ENCODE measurements at places on chromosomes 16 and 17. TPM values are rescaled to one million over a fixed set of nuclear protein-coding genes. Genes with fewer than 3 reads are reported as not detected.

DNA sequence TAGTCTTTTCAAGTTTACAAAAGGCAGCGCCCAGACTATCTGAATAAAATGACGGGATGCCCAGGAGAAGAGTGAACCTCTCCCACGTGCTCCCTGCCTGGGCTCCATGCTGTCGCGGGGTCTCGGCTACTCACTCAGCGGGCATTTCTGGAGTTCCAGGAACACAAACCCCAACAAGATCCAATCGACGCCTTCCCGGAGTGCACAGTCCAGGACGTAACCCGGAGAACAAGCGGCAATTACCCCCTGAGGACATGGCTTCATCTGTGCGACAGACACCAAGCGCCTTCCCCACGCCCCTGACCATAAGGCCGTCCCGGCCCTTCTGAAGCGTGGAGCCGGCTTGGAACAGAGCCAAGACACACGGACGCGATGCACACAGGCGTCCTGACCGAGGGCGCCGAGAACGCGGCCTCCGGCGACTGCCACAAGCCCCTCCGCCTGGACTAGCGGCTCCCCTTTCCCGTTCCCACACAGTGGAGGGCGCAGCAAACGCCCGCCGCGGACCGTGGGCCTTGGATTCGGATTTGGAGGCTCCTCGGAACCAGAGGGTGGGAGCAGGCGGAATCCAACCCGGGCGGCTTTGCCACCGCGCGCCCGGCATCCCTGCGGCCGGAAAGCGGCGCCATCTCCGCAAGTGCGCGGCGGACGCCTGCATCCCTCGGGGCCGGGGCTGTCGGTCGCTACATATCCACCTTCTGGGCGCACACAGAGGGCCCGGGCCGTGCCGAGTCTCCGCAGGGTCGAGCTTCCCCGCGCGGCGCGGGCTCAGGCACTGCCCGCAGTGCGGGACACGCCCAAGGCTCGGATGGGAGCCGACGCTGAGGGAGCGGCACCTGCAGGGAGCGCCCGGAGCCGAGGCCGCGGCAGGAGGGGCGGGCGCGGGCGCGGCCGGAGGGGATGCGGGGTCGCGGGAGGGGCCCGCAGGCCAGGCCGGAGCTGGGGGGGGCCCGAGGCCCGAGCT lies 725 bp downstream of the ABCA3 start:
- peak; percentile 48 for DNase-seq

DNA sequence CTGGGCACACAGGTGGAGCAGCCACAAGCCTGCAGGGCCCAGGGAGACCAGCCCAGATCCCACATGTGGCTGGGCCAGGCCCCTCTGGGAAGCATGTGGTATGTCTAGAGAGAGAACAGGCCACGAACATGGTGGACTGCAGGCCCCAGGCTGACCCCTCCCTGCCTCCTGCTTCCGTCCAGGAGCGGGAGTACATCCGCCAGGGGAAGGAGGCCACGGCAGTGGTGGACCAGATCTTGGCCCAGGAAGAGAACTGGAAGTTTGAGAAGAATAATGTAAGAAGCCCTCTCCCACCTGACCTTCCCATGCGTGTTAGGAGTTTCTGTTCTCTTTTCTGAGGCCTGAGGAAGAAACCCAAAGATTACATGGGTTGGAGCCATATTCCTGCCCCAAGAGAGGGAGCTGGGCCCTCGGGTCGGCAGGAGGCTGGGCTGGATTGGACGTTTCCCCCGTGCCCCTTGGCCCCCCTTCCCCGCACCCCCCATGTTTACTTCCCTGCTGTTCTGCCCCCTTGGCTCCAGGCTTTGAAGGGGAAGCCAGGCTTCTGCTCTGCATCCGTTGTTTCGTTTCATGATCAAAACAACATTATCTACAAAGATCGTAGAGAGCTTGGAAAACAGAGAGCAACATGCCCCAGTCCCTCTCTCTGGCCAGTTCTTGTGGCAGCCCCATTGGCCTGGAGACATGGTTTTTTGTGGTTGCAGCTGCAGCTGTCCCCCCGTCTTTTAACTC lies 5.7 kb upstream of the TCAP start:
- no peak for DNase-seq

GRCh38 chr16:75216127-75216526 lies 2.7 kb upstream of the CTRB1 start:
- DNase-seq = no peak

DNA sequence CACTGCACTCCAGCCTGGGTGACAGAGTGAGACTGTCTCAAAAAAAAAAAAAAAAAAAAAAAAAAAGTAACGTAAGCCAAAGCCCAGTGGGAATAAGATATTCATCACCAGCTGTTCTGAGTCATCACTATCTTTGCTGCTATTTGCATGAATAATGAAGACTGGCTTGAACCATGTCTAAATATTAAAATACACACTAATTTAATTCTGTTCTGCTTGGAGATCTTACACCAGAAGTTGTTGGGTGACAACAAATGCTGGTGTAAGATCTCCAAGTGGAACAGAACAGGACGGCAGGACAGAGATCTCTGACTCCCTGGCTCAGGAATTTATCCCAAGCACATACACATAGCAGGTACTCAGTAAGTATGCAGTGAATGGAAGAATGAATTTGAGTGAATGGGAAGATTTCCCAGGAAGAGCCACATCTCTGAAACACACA lies 19.6 kb downstream of the DNAH17 start:
- no peak for DNase-seq

The KRTAP3-1 gene
- total RNA-seq = not detected

The MT1E gene
- 23.3 TPM for total RNA-seq

DNA sequence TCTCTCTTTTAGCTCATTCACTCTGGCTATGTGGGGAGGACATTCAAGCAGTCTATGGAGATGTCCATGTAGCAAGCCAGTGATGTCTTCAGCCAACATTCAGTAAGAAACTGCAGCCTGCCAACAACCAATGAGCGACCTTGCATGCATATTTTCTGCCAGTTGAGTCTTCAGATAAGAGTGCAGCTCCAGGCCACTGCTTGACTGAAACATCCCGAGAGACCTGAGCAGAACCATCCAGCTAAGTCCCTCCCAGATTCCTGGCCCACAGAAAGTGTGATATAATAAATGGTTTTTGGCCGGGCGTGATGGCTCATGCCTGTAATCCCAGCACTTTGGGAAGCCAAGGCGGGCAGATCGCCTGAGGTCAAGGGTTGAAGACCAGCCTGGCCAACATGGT lies 10.5 kb upstream of the C17orf58 start:
- no peak for DNase-seq

The LRRC75A gene
- total RNA-seq = 1.8 TPM

The WNK4 gene
- total RNA-seq = 0.72 TPM

All from activated CD8-positive, alpha-beta T cell treated with anti-CD3 and anti-CD28 coated beads for 36 hours (primary cell).